ENCODE measurements at places on chromosomes 11 and 22. TPM values are rescaled to one million over a fixed set of nuclear protein-coding genes. Genes with fewer than 3 reads are reported as not detected.

GRCh38 chr11:76033699-76034098 is 172.6 kb downstream of the WNT11 start:
- no peaks in the 10 kb centered on the region for H3K36me3 ChIP-seq
- no peak for DNase-seq
- H3K27me3 ChIP-seq: no peaks in the 10 kb centered on the region

DNA sequence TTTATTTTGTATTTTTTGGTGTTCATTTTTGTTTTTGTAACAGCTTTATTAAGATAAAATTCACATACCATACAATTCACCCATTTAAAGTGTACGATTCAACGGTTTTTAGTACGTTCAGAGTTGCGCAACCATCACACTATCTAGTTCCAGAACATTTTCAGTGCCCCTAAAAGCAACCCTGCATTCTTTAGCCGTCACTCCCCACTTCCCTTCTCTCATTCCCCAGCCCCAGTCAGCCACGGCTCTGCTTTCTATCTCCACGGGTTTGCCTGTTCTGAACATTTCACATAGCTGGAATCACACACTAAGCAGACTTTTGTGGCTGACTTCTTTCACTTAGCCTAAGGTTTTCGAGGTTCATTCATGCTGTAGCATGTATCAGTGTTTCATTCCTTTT is 9.6 kb upstream of the KCNQ1OT1 start:
- H3K4me1 ChIP-seq: no peaks in the 10 kb centered on the region
- DNase-seq: no peak
- peaks cover 11% of the 10 kb centered on the region for H3K36me3 ChIP-seq
- peaks cover 80% of the 10 kb centered on the region for H3K27me3 ChIP-seq
- H3K4me3 ChIP-seq: no peak overlapping the region

DNA sequence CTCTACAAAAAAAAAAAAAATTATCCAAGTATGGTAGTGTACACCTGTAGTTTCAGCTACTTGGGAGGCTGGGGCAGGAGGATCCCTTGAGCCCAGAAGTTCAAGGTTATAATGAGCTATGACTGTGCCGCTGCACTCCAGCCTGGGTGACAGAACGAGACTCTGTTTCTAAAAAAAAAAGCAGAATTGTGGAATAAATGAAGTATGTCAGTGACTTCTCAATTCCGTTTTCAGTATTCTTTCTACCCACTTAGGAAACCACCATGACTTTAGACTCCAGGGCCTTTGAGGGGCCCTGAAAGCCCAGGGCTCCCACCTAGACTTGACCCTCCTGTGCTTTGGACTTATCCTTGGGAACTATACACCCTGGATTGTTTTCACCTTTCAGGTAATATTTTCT is 6.5 kb upstream of the NUP160 start:
- no peak overlapping the region for H3K4me3 ChIP-seq
- no peaks in the 10 kb centered on the region for H3K4me1 ChIP-seq
- no peaks in the 10 kb centered on the region for H3K36me3 ChIP-seq
- no peak for DNase-seq
- no peak overlapping the region for H3K27ac ChIP-seq

GRCh38 chr22:19603767-19604166 is 79.6 kb upstream of the CLDN5 start:
- H3K4me3 ChIP-seq: no peak overlapping the region
- H3K36me3 ChIP-seq: no peaks in the 10 kb centered on the region
- DNase-seq: no peak
- peaks cover 6% of the 10 kb centered on the region for H3K4me1 ChIP-seq

The MRGPRE gene
- total RNA-seq: not detected

Measured in GM23338 (cell line).